ENCODE measurements at places on chromosomes 5 and 9.

DNA sequence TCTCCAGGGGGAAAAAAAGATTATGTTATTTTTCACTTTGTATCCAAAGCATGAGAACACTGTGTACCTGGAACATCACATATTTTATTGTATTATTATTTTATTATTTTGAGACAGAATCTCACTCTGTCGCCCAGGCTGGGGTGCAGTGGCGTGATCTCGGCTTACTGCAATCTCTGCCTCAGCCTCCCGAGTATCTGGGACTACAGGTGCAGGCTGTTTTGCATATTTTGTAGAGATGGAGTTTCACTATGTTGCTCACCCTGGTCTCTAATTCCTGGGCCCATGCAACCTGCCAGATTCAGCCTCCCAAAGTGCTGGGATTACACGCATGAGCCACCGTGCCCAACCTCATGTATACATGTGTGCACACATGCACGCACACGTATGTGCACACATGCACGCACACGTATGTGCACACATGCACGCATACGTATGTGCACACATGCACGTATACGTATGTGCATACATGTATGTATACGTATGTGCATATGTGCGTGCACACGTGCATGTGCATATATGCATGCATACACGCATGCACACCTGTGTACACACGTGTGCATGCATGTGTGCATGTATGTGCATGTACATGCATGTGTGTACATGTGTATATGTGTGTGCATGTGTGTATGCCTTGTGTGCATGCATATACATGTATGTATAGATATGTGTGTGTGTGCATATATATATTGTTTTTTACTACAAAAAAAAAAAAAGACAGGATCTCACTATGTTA lies 9.5 kb upstream of the UGCG start:
- DNase-seq: no peak

DNA sequence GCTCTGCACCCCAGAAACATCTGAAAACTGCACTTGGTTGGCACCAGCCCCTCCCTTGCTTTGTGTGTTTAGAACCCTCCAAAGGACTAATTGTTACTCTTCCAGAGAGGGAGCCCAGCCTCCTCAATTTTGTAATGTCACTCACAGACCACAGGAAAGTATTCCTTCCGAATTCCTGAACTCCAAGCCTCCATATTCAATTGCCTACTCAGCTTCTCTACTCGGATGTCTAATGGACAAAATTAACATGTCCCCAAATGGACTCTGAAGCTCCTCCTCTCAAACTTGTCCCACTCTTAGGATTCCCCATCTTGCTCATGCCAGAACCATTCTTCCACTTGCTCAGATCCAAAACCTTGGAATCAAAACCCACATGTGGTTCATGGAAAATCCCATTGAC lies 3.9 kb upstream of the TMEM171 start:
- DNase-seq: no peak

- DNase-seq: no peak
These were observed 214.6 kb downstream of the SGCD start for GRCh38 chr5:156541582-156541981.

GRCh38 chr9:14532456-14533115 lies 160.6 kb downstream of the ZDHHC21 start:
- no peak for DNase-seq

DNA sequence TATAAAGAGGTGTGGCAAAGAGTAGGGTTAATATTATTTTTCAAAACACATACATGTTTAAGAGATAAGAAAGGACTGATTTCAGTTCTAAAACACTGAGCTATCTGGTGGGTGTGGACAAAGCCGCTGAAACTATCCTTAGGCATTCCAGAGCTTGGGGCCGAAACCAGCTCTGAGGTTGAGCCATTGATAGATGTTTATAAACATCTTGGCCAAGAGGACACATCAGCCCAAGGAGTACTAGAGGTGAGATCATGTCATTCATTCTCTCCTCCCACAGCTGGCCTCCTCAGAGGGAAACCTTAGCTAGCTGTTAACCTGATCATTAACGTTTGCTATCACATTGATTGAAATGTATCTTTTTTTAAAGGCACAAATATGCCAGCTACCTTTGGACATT lies 89.9 kb downstream of the NLN start:
- no peak for DNase-seq

- no peak for DNase-seq
These were observed 12.5 kb downstream of the ST8SIA4 start for GRCh38 chr5:100890461-100891008.

DNA sequence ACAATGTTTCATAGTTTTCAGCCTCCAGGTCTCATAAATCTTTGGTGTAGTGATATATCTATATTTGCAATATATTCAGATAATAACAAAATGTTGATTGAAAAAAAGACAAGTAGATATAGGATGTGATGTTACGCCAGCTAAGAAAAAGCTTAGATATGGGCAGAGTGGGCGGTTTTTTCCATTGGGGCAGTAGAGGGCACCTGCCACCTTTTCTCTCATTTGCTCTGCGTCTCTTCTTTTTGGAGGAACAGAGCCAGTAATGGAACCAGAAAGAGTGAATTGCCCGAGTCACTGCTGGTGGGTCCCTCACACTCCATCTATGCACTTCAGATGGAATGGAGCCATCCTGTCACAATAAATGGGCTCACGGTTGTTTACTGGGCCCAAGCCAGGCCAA lies 62.1 kb upstream of the FANCC start:
- DNase-seq: no peak

DNA sequence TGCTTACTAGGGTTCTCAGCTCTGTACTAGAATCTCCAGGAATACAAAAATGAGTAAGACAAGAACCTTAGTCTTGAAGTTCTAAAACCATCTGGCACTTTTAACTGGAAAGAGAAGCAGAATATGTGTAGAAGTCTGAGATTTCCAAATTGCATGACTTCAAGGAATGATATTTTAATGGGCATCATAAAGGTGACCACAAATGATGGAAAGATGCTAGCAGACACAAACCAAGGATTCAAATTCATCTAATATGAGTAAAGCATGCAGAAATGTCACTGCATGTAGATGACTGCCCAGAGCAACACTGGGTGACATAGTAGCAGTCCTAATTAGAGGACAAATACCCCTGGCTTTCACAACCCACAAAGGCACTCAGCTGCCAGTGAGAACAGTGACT lies 117.2 kb downstream of the RPS23 start:
- DNase-seq: no peak

- no peak for DNase-seq
These were observed 11.2 kb downstream of the DNAJB5 start for GRCh38 chr9:35000535-35001284.

GRCh38 chr5:142655339-142656267 lies 30.3 kb downstream of the FGF1 start:
- peak; percentile 50 for DNase-seq

GRCh38 chr5:121897341-121897740 lies 45.7 kb downstream of the FTMT start:
- DNase-seq: no peak

DNA sequence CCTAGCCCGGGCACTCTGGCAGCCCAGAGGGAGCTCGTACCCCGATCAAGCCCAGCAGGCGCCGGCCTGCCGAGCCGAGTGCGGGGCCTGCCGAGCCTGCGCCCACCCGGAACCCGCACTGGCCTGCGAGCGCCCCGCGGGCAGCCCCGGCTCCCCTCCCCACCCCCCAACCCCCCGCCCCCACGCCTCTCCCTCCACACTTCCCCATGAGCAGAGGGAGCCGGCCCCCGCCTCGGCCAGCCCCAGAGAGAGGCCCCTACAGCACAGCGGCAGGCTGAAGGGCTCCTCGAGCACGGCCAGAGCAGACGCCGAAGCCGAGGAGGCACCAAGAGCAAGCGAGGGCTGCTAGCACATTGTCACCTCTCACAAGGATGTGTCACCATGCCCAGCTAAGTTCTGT lies 36.2 kb upstream of the CCDC180 start:
- no peak for DNase-seq

GRCh38 chr9:133089271-133089671 lies 27.5 kb downstream of the CEL start:
- DNase-seq: no peak

- DNase-seq: no peak
These were observed 16.6 kb upstream of the TSC1 start for GRCh38 chr9:132961002-132961401.
